Fibroblast of skin of abdomen (primary cell): ENCODE measurements at places on chromosomes 5 and 9.

DNA sequence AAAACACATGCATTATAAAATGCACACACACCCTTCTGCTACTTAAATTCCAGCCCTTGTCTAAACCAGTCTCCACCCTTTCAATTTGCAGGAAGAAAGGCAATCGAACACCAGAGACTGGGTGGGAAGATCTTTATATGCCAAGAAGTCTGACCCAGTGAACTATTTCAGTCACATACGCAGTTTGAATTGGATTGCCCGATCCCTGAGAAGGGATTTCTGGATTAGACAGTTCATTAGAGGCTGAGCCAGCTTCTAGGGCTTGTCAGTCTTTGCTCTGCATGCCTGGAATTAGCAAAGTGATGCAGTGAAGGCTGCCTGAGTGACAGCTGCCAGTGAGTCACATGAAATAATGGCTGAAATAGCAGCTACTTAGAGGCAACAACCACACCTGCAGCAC, 159.9 kb downstream of the PPP2R2B start:
- DNase-seq: no peak

DNA sequence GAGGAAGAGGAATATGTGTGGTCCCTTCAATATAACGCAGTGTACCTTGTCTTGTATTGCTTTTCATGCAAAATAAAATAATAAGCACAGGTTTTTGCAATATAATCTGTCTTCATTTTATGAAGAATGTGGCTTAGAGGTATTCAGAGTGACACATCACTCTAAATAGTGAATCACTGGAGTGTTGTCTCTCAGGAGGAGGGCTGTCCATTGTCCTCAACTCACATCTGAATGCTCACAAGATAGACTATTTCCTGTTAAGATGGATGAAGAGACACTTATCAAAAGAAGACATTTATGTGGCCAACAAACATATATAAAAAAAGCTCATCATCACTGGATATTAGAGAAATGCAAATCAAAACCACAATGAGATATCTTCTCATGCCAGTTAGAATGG, 1147.5 kb upstream of the C9orf72 start:
- DNase-seq: no peak

- no peak for DNase-seq
Observed at GRCh38 chr9:38015266-38015665, 53.8 kb downstream of the SHB start.

DNA sequence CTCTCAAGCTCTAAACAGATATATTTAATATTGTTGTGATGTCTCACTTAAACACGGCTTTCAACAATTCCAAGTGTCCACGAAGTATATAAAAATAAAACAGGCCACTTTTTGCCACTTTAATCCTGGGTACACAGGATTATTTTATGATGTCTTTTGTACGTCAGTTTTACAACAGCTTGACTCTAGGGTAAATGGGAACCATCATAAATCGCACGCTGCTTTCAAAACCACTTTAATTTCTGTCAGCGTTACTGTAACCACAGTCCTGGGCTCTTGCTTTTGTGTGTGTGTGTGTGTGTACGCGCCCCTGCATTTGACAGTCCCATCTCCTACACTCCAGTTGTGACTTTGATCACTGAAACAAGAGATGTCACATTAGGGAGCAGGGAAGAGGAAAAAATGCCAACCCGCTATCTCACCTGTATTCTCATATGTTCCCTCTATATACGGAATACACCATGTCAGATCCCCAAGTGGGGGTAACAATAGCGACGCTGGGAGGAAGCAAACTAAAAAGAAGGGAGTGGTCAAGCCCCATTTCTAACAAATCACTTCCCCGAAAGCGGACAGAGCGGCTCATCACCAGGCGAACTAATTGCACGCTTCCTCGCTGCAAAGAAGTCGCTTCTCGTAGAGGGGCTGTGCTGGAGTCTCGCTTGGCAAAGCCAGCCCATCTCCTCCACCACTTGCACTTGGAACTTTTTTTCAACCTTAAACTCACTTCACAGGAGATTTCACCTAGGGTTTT, 1.2 kb downstream of the BNC2 start:
- DNase-seq: peak; percentile 51

- peak; percentile 81 for DNase-seq
Observed at GRCh38 chr9:34072868-34073590, 24.3 kb upstream of the UBAP2 start.

- peak; percentile 51 for DNase-seq
Observed at GRCh38 chr9:91119142-91119541, 242.6 kb downstream of the AUH start.

- no peak for DNase-seq
Observed at GRCh38 chr9:97136421-97136820, 97.5 kb upstream of the CTSV start.

DNA sequence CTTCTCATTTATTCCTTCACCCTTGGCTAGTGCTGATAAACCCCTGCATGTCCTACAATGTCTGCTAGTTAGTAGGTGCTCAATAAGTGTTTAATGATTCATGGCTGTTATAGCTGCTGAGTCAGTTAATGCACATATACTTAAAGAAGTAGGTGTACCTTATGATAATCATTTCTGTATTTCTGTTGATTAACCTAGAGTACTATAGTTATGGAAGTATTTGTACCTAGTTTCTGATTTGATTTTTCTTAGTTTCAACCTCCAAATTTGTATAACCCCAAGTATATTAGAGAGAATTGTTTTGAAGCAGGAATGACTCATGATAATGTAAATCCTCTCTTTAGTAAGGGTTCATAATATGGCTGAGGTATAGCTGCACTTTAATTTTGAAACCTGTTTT, 8.9 kb downstream of the SMAD5 start:
- DNase-seq: no peak

DNA sequence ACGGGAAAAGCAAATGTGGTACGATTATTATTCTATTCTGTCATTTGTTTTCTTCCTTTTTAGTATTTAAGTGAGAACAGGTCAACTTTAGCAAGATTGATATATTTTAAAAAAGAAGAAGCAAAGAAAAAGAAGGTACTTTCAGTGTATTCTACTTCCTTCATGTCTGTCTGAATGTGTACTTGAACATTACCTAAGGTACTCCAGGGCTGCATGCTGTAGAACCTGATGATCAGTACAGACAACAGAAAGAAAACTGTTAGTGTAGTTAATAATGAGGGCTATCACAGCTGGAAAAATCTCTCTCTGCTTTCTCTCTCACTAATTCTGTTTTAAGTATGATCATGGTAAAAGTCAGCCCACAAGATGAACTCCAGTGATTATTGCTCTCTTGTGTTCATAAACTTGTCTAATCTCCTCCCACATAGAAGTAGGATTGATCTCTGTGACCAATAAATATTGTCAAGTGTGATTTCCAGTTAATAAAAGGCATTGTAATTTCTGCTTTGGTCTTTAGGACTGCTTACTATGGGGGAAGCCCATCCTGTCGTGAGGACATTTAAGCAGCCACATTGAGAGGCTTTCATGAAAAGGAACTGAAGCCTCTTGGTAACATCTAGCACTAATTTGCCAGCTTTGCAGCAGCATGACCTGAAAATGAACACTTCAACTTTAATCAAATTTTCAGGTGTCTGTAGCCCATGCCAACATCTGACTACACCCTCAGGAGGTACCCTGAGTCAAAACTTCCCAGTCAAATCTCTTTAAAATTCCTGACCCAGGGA, 864.0 kb upstream of the ACO1 start:
- DNase-seq: no peak

DNA sequence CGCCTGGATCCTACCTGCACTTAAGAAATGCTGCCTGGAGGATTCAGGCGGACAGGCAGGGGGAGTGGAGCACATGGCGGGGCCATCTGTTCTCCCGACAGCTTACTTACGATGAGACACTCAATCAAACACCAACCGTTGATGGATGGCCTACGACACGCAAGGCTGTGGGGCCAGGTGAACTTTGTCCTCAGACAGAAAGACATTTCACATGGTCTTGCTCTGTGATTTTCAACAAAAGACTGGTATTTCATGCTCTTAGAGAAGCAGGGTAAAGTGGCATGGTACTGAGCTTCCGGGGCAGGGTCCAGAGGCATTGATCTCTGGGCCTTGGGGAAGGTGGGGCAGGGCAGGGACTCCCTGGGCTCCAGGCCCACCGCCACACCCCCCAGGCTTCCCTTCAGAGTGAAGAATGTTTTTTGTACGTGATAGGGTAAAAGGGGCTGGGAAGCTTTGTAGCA, 9.1 kb upstream of the OLFM1 start:
- DNase-seq: no peak

DNA sequence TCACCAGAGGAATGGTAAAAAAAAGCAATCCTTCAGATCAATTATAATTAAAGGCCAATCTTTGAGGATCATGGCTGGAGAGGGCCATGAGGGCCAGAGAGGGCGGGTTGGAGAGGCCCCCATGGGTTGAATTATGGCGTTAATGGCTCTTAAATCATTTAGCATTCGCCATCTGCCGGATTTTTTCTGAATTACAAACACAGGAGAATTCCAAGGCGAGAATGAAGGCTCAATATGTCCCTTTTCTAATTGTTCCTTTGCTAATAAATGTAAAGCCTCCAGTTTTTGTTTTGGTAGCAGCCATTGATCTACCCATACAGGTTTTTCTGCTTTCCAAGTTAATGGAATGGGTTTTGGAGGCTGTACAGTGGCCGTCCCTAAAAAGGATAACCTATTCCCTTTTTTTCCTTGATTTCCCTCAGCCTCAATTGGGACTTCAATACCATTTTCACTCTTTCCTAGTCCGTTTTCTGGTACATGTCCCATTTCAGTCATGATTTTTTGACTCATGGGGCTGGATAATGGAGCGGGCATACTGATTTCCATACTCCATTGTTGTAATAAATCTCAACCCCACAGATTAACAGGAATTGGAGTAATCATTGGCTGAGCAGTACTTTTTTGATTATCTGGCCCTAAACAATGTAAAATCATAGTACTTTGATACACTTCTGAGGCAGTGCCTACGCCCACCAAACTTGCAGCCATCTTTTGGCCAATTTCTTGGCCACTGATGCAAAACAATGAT, 6.7 kb upstream of the TMEM141 start:
- DNase-seq: no peak

- DNase-seq: no peak
Observed at GRCh38 chr5:16505904-16506303, 40.3 kb upstream of the ZNF622 start.

DNA sequence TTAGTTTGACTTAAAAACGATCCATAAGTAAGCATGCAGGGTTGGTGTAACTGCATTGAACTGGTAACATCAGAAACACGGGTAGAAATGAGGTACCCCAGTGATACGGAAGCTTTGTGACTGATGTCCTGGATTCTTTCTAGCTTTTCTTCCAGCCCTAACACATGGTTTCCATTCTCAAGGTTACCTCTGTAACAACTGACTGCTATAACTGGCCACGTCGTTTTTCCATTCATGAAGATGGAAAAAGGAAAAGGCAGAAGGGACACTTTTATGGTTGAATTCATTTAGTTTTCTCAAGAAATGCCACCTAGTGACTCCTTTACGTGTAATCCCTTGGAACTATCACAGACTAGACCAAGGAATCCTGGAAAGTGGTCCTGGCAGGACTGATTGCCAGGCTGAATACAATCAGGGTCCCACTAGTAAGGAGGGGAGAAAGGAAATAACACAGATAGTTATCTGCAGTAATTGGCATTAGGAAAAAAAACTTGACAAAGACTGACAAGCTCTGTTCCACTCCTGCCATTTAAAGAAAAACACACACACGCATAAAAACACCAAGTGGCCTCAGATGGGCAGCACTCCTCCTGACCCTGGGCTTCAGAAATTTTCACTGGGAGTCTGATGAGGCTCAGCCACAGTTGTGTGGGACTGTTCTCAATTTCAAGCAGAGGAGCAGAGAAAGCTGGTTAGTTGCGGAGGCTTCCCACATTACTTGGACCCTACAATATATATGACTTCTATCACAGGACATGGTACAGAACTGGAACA, 77.5 kb upstream of the ZNF169 start:
- DNase-seq: no peak

GRCh38 chr5:131615957-131616356, 19.1 kb downstream of the RAPGEF6 start:
- DNase-seq: no peak

DNA sequence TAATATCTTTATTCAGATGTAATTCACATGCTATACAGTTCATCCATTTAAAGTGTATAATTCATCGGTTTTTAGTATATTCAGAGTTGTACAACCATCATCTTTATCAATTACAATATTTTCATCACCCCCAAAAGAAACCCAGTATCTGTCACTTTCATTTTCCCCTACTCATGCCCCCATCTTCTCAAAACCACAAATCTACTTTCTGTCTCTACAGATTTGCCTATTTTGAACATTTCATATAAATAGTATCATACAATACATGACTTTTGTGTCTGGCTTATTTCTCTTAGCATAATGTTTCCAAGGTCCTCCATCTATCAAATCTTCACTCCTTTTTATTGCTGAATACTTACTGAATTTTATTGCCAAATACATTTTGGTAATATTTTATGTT, 305.1 kb upstream of the SGCD start:
- DNase-seq: no peak

DNA sequence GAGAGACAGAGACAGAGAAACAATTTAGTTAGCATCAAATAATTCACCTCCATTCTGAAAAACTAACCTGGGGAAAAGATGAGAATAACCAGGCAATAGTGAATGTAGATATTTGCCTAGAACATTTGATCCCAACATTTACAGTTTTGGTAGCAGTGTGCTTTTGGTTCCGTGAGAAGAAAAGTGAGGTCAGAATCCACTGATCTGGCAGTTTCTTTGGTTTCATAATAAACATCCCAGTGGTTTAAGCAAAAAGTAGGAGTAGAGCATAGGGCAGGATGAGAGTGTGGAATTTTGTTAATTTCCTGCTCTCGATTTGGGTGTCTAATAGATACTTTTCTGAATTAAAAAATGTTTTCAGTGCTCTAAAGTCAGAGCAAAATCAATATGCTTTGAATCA, 887.0 kb downstream of the NR2F1-AS1 start:
- DNase-seq: no peak

- no peak for DNase-seq
Observed at GRCh38 chr9:126412905-126413304, 86.3 kb downstream of the MVB12B start.

DNA sequence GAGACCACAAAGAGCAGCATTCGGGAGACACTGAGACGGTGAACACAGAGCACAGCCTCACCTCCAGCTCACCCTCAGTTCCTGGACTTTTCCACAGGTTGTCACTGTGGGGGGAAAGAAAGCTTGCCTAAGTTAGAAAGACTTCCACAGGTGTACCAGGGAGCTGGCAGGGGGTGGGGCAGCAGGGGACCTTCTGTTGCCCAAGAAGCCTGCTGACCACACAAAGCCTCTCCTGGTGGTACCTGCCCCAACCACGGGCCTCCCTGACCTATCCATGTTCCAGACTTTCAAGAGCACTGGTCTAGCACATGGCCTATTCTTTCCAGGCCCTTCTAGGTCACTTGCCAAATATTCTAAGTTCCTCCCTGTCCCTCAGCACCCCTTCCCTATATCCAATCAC, 550.8 kb downstream of the BNC2 start:
- DNase-seq: no peak
